ENCODE measurements at places on chromosomes 4 and X. TPM values are rescaled to one million over a fixed set of nuclear protein-coding genes. Genes with fewer than 3 reads are reported as not detected.

- DNase-seq, result no peak
Measured at GRCh38 chr4:11158971-11159370, 269.7 kb downstream of the HS3ST1 start.

- no peak for DNase-seq
Measured at GRCh38 chr4:81353861-81354260, 117.8 kb downstream of the RASGEF1B start.

GRCh38 chr4:76897536-76898384 lies at the start of gene SOWAHB:
Gene SOWAHB, minus strand, starts transcription at chr4:76898144. Its CDS starts 295 bp downstream, at chr4:76897849.
- DNase-seq, result no peak

- no peak for DNase-seq
Measured at GRCh38 chrX:14398725-14399124, 130.6 kb upstream of the GLRA2 start.

DNA sequence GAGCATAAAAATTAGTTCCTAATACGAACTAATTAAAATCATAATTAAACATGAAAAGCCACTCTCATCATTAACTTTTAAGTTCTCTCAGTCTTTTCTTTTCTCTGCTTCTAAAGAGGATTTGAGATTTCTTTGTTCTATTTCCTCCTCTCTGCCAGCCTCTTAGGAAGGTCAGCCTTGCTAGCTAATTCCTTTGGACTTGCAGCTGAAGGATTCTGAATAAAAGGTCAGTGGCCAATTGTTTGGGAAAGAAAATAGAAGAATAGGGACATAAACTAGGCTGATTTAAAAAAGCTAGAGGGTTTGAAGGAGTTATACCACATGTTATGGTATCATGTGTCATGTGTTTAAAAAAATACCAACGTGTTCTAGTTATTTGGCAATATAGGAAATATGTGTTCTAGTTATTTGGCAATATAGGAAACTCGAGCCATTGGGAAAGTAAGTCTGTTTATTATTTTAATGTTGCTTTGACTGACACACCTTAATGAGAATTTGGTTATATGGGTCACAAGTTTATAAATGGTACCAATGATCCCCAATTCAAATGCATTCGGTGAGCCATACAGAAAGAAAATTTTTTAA lies 1668.7 kb upstream of the PCDH7 start:
- no peak for DNase-seq

DNA sequence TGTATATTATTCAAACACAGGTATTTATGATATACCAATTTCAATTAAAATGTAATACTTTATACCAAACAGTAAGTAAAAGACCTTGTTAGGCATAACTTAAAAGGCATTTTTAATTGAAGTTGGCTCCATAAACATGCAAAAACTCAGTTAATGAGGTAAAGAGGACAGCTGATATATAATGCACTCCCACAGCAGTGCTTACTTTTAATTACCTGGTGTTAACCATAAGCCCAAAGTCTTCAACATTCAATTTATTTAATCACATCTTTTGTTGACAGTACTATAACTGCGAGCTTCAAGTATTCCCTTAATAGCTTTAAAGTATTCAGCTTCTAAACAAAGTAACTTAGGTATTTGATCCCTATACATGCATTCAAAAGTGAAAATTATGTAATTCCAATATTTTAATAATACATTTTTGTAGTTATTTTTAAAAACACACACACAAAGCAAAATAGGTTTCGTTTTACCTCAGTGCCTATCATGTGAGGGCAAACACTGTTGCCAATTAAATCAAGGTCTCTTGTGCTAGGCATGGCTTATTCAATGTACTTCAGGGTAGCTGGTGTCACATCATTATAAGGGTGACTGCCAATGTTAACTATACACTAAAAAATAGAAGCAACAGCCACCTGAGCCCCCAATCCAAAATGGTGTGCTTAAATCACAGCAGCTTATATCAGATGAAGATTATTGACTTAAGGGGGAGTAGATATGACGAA lies 197.1 kb downstream of the LRBA start:
- DNase-seq, result no peak

GRCh38 chr4:64251781-64252180 lies 157.5 kb downstream of the TECRL start:
- DNase-seq, result no peak

- DNase-seq, result no peak
Measured at GRCh38 chr4:102824398-102824797, 3.0 kb downstream of the UBE2D3 start.

GRCh38 chrX:47278691-47279090 lies 45.9 kb downstream of the USP11 start:
- no peak for DNase-seq

DNA sequence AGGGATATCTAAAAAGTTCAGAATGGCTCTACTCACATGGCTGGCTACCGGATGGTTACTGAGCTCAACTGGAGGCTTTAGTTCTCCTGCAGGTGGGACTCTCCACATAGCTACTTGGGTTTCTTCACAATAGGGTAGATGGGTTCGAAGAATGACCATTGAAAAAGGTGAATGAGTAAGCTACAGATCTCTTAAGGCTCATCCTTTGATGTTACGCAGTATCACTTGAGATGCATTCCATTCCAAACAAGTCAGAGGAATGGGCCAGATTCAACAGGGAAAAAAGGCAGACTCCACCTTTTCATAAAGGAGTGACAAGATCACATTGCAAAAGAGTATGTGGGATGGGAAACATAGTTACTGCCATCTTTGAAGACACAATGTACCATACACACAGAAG lies 52.6 kb downstream of the DDX53 start:
- DNase-seq, result no peak

- DNase-seq, result no peak
Measured at GRCh38 chrX:126141014-126141413, 25.1 kb downstream of the DCAF12L2 start.

DNA sequence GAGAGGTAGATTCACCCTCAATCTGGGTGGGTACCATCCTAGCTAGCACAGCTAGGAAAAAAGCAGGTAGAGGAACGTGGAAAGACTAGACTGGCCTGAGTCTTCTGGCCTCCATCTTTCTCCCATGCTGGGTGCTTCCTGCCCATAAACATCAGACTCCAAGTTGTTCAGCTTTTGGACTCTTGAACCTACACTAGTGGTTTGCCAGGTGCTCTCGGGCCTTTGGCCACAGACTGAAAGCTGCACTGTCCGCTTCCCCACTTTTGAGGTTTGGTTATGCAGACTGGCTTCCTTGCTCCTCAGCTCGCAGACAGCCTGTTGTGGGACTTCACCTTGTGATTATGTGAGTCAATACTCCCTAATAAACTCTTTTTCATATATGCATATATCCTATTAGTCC lies 36.4 kb upstream of the UGT2B4 start:
- no peak for DNase-seq

GRCh38 chrX:23765449-23765848 lies 17.5 kb upstream of the SAT1 start:
- no peak for DNase-seq

- DNase-seq, result no peak
Measured at GRCh38 chr4:156829201-156829873, 142.3 kb downstream of the PDGFC start.

- no peak for DNase-seq
Measured at GRCh38 chr4:176844448-176844847, 51.7 kb upstream of the VEGFC start.

DNA sequence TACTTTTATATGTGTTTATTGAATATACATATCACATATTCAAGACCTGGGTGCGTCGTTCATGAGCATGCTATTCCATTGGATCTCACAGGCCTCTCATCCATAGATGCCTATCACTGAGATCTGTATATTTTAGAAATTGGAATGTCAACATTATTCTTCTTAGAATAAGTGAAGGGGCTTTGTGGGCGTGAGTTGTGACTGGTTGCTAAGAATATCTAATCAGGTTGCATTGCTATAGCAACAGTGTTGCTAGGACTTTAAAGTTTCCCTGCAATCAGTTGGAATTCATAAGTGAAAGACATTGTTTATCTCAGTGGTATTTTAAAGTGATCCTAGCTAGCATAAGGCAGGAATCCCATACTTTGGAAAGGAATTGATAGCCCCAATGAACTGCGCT lies 36.7 kb upstream of the ANK2 start:
- DNase-seq, result no peak

DNA sequence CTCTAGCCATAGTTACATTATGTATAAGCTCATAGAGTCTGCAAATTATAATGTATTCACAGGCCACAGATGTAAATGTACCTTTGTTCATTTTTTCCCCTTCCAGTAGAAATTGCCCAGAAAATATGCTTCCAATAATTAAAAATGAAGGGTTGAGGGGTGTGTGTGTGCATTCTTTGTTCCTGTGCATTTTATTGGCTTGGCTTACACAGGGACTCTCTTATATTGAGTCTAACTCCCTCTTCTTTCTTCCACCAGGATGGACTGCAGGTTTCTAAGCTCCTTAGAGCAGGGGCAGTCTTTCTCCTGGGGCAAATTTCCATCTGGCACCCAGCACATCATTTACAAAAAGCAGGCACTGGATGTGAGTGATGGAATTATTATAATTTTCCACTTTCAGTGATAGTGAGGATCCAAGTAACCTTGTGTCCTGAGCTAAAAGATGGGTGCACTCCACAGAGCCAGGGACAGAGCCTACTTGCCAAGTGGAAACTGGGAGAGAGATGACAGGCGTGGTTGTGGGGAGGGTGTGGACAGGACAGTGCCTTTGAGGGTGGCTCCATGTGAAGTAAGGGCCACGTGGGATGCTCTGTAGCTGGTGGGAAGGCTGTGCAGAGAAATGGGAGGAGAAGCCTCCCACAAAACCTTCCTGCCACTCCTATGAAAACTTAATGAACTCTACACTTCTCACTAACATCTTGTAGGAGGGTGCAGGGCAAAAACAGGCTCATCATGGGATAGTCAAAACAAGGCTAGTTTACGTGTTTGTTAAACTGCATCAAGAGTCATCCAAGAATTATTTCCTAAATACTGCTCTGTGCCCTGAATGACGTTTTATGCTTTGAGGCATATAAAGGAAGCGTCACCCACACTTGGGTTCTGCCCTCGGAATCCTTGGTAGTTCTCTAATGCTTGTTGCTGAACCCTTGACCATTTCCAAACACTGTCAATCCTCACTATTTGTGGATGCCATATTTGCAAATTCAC lies 16.0 kb downstream of the IGFBP7 start:
- DNase-seq, result no peak

- DNase-seq, result no peak
Measured at GRCh38 chr4:156948133-156948532, 23.5 kb downstream of the PDGFC start.

- DNase-seq, result no peak
Measured at GRCh38 chr4:36921476-36922216, 322.9 kb upstream of the NWD2 start.

- DNase-seq, result no peak
Measured at GRCh38 chr4:152607178-152607577, 71.3 kb upstream of the FBXW7 start.

DNA sequence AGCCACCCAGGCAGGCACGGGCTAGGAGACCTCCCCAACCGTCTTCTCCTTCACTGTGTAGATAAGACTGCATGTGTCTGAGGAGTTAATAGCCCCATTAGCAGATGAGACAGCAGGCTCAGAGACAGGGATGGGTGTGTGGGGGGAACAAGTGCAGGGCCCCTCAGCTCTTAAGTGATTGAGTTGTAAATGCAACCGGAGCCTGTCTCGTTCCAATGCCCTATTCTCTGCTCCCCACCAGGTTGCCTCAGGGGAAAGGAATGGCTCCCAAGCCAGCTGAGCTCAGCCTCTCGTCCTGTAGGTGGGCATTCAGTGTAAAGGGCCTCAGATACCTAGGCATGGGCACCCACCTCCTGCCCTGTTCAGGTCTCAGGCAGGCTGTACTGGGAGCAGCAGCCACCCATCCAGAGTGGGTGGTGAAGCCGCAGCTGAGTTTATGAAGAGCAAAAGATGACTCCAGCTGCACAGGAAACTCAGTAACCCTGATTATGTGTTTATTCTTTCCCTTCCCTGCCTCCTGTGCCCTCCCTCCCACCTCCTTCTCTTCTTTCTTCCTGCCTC lies 87.3 kb downstream of the PJA1 start:
- no peak for DNase-seq

- DNase-seq, result no peak
Measured at GRCh38 chr4:11182586-11183355, 245.9 kb downstream of the HS3ST1 start.

GRCh38 chrX:149948016-149948415 lies 9.7 kb upstream of the EOLA2 start:
- no peak for DNase-seq

DNA sequence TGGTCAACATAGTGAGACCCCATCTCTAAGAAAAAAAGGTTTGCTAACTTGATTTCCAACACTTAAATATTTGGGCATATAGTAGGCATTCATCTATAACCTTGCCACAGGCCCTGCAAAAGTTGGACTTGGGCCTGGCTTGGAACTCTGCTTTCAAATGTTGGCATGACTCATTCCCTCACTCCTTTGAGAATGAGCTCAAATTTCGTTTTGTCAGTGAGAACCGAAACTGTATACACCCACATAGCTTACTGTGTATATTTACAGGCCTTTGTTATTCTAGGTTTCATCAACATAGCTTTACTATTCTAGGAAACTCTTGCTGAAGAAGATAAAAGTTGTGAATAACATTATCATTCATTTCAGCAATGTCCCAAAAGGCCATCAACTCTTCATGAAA lies 88.7 kb upstream of the ELOVL6 start:
- no peak for DNase-seq

DNA sequence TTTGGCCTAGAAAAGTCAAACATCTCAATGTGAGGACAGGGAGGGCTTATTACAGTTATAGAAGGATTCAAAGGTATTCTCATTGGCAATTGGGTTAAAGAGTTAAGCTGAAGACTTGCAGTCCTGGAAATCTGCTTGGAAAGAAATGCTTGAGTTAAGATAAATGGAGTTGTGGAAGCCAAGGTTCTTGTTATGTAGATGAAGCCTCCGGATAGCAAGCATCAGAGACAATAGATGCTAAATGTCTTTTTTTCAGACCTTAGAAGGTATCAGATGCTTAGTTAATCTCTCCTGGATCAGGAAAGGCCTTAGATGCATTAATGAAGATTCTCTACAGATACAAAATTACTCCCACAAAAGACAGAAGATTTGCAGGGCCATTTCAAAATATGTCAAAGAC lies 299.3 kb downstream of the CFAP47 start:
- no peak for DNase-seq

DNA sequence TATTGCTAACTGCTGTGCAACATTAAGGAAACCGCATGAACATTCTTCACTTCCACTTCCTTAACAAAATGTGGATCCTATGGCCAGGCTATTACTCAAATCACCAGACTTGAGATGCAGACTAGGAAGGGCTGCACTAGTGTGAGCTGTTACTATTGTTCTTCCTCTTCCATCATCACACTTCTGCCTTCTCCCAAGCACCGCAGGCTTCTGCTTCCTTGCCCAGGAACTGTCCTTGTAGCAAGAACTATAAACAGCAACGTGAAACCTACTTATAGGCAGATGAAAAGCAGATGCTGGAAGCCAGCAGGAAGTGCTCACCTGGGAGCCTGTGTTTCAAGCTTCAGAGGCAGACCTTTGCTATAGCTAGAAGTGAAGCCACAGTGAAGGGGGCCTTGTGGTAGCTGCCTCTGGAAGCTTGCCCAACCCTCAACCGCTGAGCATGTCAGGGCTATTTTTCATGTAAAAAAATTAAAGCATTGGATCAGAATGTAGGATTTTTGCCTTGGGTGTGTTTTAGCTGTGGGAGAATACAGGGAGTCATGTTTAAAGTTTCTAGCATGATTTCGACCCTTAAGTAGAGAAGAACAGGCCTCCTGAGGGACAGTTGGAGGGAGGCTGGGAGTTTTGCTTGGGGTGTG lies 43.9 kb downstream of the CLNK start:
- DNase-seq, result no peak

IDUA gene
- total RNA-seq, result 63.3 TPM

VCX2 gene
- not detected for total RNA-seq

PRRG3 gene
- total RNA-seq, result 1.9 TPM

VCX3B gene
- total RNA-seq, result not detected

MAGEA3 gene
- total RNA-seq, result not detected

LINC00632 gene
- total RNA-seq, result 308 TPM

ZDHHC15 gene
- 3.0 TPM for total RNA-seq

LNX1 gene
- 14.0 TPM for total RNA-seq

USP17L26 gene
- not detected for total RNA-seq

DDIT4L gene
- 6.9 TPM for total RNA-seq
